ENCODE measurements at places on chromosomes 5 and 9.

GRCh38 chr5:160162910-160163309 is 43.7 kb upstream of the PWWP2A start:
- DNase-seq = no peak

- no peak for DNase-seq
These were observed 25.7 kb upstream of the FBXL7 start for GRCh38 chr5:15474143-15474719.

DNA sequence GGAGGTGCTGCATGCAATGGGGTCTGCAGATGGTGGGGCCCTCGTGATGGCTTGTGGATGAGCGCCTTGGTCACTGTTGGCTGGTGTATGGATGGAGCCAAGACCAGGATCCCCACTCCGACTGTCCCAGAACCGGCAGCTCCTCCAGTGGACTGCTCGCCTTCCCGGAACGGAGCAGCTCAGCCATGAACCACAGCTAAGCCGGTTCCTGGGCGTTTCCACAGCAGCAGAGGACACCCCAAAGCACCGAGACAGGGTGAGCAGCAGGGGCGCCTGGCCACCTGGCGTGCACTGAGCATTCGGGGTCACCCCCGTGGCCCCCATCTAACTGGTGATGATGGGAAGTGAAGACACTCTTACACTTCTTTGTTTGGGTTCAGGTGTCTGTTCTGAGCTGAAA is 26.1 kb downstream of the CCDC187 start:
- DNase-seq = no peak

DNA sequence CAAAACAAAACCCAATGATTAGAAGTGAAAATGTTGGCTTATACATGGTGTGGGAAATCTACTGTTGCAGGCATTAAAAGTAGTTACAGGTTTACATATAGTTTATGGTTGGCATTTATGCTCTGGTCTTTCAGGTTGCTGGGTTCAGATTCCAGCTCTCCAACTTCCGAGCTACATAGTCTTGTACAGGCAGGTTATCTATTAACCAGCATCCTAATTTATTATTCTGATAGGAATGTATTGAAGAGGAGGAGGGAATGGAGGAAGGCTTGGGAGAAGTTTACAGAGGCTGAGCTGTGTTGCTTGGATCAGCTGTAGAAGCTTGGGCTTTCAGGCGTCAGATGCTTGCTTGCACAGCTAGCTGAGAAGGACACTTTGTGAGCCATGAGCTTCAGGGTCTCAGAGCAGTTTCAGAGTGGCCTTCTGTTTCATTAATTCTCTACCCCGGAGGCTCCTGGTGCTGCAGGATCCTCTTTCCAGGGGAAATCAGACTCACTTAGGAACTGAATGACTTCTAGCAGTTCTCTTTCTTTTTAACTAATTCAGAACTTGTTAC is 11.7 kb upstream of the ERBIN start:
- no peak for DNase-seq

DNA sequence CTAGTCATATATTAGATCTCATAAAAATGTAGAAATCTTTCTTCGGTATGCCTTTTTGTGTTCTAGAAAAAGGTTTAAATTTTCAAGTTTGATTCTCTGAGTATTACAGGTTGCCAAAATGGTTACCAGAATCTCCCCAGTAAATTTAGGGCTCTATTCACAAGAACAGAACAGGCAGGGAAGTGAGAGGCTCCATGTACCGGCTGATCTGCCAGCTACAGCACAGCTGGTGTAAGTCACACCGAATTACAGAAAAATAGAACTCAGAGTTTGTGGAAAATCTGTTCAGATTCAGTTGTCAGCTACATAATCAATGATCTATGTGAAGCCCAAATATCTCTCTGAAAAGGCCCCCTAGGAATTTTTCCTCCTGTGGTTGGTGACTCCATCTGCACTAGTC is 10.5 kb downstream of the FAM81B start:
- no peak for DNase-seq

GRCh38 chr9:98176391-98177259 is 15.8 kb downstream of the CORO2A start:
- DNase-seq = no peak

- no peak for DNase-seq
These were observed 167.7 kb upstream of the DMAC1 start for GRCh38 chr9:7967093-7967827.

- DNase-seq = peak; percentile 70
These were observed 54.7 kb downstream of the SEMA4D start for GRCh38 chr9:89442981-89443814.

GRCh38 chr9:131923766-131924165 is 155.9 kb downstream of the MED27 start:
- DNase-seq = no peak
